Stimulated activated CD4-positive, alpha-beta T cell treated with anti-CD3 and anti-CD28 coated beads, Interleukin-1b, Interleukin-23, amount 100 ng/mL, for 24 hours (primary cell): ENCODE measurements at places on chromosomes 4 and X.

DNA sequence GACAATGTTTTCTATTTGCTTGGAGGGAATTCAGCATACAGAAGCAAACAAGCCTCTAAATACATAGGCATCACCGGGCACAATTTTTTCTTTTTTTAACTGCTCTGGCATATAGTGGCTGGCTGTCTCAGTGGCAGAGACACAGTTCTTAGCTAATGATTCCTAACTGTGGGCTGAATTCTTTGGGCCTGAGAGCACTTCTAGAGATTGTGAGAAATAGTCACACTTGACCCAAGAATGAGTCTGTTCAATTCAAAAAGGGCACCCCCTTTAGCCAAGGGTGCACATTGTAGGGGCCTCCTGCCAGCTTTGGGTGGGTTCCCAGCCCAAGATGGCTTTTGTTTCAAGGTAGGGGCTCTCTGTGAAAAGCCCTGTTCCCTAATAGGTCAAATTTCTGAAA is 345.7 kb downstream of the ARHGAP10 start:
- no peak for DNase-seq

DNA sequence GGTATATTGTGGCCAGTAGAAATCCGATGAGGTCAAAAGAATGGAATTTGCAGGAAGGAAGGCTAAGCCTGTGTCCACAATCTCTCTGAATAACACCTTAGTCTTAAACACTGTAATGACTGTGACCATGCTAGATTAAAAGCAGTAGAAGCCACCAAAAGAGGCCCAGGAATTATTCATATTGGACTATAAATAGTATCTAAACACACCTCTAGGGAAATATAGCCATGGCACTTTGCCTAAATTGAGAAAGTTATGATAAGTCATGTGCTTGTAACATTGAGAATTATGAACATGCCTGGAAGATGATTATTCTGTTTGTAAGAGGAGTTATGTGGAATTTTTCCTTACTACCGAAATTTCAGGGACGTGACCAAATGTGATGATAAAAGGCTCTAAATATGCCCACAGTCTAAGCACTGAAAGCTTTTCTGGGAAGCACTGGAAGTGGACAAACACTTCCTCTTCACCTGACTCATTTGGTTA is 298.5 kb downstream of the KCTD8 start:
- no peak for DNase-seq

DNA sequence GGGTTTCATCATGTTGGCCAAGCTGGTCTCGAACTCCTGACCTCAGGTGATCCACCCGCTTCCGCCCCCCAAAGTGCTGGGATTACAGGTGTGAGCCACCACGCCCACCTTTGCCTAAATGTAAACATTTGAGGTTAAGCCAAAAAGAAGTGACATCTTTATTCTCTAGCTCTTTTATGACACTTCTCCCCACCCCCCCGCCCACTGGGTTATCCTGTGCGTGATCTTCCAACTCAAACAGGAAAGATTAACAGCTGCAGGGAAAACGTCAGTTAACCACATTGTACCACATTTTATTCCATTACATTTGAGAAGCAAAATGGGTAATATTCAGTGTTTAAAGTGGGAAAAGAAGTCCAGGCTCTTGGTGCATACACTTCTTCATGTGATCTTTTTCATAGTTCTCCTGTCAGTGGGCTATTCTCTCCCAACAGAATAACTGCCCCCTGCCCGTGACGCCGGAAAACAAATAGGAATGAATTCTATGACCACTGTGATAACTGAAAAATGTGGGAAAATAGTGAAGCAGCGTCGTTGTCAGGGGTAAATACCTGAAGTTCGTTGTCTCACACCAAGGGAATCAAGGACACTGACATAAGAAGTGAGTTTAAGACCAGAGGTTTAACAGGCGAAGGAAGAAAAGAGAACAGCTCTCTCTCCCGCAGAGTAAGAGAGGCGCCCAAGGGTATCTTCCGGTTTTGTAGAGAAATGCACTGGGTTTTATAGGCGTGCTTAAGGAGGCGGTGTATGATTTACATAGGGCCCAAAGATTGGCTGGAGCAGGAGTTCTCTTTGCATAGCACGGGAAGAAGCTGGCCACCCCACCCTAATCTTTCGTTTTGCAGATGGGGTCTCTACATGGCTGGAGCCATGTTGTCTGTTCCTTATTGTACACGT is 9.7 kb upstream of the SRD5A3 start:
- no peak for DNase-seq

DNA sequence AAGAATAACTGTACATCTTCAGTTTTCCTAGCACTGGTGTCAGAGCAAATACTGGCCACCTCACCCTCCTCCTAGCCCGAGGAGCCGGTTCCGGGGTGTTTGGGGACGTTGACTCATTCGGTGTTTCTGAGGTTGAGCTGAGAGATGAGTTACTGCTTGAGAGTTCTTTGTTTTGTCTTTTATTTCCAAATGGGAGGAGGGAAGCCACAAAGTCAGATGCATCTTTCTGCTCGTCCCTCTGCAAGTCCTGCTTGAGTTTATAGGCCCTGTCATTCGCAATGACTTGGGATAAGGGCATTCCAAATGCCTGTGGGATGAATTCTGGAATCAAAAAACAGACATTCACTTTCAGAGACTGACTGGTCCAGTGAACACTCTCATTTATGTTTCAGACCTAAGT is 77.5 kb downstream of the HCCS start:
- DNase-seq: no peak

GRCh38 chrX:31715675-31716074 is 643.8 kb upstream of the FTHL17 start:
- no peak for DNase-seq

- DNase-seq: peak; percentile 7
Observed at GRCh38 chr4:107913283-107913899, 18.0 kb upstream of the CYP2U1 start.

GRCh38 chrX:10173331-10173900 is 16.6 kb downstream of the CLCN4 start:
- no peak for DNase-seq

DNA sequence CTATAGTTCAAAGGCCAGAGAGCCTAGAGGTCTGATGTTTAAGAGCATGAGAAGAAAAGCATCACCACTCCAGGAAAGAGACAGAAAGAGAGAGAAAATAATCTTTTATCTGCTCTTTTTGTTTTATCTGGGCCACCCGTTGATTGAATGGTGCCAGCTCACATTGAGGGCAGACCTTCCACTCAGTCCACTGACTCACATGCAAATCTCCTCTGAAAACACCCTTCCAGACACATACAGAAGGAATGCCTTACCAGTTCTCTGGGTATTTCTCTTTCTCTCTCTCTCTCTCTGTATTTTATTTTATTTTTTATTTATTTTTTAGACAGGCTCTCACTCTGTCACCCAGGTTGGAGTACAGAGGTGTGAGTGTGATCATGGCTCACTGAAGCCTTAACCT is 252.5 kb downstream of the DTHD1 start:
- DNase-seq: no peak

DNA sequence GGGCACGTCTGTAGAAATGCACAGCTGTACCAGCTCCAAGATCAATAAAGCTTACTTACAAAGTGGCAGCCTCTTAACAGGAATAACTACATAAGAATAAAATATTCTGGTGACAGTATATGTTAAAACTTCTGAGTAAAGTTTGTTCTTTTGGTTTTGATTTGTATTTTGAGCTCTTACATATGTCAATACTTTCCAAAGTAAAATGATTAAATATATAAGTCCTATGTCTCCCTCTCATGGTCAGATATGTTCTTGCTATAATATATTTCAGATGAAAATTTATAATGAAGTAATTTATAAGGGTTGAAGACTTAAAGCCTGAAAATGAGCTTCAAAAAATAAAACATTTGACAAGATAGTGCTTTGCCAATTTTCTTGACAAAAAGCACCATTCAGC is 254.4 kb downstream of the NPFFR2 start:
- DNase-seq: no peak
